Daoy (cell line): ENCODE measurements at places on chromosomes 13 and 19.

GRCh38 chr13:100836711-100837110 lies 162.1 kb upstream of the TMTC4 start:
- DNase-seq, result peak; percentile 6

- DNase-seq, result no peak
Observed at GRCh38 chr13:76239031-76239680, 603.0 kb downstream of the LMO7 start.

DNA sequence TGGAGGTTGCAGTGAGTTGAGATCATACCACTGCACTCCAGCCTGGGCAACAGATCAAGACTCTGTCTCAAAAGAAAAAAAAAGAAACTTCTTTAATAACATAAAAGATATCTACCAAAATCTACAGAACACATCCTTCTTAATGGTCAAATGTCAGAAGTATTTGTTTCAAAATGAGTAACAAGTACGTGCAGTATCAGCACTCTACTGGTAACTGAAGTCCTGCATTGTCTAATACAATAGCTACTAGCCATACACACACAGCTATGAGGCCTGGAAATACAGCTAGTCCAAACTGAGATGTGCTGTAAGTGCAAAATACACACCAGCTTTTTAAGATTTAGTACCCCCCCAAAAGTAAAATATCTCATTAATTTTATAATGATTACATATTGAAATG lies 88.1 kb downstream of the TSC22D1 start:
- no peak for DNase-seq

DNA sequence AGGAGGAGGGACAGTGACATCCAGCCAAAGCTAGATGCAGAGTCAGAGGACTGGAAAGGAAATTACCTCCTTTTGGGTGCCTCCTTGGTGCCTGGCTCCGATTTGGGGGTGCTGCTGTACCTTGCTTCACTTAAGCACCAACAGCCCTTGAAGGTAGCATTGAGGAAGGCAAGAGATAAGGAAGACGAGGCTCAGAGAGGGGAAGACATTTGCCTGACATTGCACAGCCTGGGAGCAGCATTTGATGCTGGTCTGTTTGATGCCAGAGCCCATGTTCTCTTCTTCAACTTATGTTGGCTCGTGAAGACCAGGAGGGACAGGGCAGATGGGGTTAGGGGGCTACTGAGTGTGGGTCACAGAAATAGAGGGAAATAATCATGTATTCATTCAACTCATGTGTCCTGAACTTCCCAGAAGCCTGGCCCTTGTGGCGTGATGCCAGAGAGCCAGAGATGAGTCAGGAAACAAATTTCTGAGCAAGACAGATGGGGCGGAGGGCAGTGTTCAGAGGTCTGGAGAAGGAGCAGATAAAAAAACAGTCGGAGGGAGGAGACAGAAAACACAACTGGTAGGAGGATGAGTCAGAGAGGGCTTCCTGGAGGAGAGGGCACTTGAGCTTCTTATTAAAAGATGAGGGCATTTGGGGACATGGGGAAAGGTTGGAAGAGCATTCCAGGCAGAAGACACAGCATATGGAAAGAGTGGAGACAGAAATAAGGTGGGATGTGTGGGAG lies 3.0 kb upstream of the C19orf81 start:
- peak; percentile 90 for DNase-seq

DNA sequence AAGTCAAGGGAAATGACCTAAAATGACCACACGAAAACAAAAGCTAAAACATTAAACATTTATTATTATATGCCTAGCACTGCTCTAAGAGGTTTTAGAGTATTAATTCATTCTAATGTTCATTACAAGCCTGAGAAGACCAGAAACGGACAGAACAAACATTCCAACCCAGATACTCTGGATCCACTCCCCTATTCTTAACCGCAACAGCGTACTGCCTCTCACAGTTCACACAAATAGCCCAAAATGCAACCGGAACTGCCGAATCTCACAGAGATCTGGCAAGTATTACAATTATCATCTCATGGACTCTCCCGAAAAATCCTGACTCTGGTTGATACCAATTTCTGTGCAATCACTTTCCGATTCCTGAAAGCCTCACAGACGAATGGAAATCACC lies 1.4 kb downstream of the ZNF780B start:
- no peak for DNase-seq

DNA sequence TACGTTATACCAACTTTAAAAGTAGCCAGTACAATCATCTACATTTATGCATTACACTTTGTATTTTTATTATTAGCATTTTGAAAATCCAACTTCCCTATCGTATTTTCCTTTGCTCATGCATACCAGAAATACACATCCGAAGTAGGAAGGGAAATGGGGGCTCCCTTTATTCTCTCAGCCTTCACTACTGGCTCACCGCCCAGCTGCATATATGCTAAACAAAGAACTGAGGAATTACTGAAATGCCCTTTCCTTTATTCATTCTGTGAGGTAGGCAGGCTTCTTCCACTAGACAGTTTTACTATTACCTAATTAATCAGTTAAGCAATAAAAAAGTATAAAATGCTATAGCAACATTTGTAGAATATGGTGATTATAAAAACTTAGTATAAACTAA lies 291.6 kb downstream of the KLF12 start:
- no peak for DNase-seq

DNA sequence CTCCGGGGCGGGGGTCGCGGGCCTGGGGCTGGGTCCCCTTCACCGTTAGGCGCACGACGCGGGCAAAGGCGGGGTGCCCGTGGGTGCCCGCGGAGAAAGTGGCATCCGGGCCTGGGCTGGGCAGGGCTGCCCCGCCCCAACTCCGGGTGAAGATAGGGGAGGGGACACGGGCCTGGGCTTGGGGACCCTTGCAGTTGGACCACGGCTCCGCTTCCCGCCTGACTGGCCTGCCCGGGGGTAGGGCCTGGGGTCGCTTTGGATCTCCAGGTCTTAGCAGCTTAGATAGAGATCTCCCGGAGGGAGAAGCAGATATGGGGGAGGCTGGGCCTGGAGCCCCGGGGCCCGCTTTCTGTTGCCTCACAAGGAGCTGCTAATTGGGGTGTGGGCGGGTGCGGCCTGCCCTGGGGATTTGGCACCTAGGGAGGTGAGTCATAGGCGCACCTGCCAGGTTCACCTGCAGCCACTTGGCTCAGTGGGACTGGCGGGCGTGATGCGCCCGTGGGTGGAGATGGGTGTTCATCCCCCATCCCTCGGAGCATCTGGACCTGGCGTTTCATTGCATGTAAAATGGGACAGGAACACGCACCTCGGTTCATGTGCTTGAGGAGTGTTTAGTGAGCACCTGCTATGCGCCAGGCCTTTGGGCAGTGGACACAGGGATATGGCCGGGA lies 585 bp downstream of the MAP1S start:
- DNase-seq, result no peak

- DNase-seq, result peak; percentile 80
Observed at GRCh38 chr13:111115965-111116521, 933 bp downstream of the ARHGEF7 start.

DNA sequence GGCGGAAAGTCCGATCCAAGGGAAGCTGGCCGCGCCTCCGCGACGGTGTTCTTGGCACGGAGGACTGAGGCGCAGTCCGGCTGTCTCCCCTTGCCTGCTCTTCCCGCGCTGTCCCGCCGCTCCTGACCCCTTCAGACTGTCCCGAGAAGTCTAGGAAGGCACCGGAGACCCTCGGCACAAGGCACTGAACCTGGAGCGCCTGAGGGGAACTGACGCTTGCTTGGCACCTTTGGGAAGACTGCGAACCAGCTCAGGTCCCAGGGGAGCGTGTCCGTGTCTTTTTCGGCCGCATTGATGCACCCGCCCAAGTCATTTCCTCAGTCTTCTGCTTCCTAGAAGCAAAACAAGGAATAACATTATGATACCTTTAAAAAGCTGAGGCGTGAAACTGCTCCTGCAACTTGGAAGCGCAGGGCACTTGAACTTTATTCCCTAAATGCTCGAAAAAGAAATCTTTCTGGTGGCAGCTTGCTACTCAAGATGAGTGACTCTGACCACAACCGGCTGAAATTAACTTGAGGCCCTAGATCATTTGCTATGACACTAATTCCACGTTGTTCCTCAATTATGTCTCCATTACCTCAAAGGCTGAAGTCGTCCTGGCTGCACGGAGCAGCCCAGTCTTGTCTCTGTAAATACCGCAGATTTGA lies 735 bp upstream of the FLT1 start:
- DNase-seq, result no peak

- DNase-seq, result no peak
Observed at GRCh38 chr19:58364146-58364545, 1.6 kb upstream of the ZNF497 start.

DNA sequence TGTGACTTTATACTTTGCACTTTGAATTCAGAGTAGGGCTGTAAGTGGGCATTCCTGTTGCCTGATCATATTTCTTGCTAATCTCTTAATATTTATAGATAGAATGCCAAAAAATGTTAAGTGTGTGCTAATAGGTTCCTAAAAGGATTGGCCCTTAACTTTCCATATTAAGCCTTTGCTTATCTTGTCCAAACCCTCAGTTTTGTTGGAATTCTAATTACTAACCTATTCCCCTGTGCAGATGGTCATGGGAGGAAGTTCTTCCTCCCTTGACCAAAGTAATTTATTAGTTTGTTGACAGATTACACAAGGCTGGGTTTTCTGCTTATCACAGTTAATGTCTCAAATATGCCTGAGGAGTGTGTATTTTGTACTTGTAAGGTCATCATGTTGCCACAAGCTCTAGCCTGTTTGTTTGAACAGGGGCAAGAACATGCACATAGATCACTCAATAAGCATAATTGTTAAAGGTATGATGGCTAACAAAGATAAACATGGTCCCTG lies 541.1 kb upstream of the SPRY2 start:
- DNase-seq, result no peak

- peak; percentile 50 for DNase-seq
Observed at GRCh38 chr19:741506-742131, 9.3 kb upstream of the MISP start.

DNA sequence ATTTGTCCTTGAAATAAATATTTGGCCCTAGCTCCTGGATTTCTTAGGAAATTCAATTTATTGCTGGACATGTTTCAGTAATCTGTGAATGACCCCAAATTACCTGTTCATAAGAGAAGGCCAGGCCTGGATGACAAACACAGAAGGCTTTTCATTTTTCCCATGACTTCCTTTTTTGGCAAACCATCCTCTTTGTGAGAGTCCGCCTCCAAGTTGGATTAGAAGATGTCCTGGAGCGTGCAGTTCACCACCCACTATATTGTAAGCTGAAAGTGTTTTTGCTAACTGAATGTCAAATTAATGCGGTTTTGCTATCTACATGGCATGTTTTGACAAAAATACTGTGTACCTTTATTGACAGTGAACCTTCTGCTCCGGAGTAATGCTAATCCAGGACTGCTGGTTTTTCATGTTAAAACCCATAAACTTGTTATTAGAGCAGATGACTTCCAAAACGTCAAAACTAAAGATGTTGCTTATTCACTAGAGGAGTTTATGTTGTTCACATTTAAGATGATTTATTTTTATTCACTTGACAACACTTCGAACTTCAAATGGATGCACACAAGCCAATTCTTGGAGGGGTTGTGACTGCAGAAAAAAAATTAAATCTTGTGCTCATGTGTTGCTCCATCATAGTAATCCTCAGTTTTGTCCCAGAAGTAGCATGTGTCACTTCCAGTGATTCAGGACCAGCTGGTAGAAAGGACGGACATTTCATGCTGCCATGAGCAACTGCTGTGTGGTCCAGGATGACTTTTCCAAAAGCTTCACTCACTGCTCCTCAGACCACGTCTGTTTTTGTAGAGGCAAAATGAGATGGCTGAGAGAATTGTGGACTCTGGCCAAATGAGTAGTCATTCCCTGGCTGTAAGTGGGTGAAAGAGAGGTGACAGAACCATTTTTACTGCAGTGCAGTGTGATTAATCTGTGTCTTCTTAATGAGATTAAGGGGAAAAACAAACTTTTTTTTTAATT lies 71.0 kb downstream of the ITGBL1 start:
- DNase-seq, result peak; percentile 74

- no peak for DNase-seq
Observed at GRCh38 chr13:38415233-38415632, 65.6 kb downstream of the UFM1 start.

GRCh38 chr19:24071078-24071477 lies 15.9 kb upstream of the ZNF254 start:
- no peak for DNase-seq

DNA sequence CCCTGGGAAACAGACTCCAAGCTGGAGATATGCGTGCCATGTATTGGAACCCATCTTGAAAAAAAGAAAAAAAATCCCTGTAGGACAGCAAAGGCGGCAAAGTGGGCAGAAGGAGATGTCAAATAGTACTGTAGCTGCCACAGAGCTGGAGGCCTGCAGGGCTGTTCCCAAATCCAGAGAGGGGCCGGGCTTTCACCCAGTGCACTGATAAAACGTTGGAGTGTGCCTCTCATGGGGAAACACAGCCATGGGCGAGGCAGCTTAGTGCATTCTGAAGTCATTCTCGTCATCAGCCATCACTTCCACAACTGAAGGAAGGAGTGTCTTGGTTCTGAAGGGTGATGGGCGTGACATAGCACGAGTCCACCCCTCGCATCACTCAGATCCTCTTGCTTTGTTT lies 4.8 kb downstream of the SGCG start:
- DNase-seq, result no peak

DNA sequence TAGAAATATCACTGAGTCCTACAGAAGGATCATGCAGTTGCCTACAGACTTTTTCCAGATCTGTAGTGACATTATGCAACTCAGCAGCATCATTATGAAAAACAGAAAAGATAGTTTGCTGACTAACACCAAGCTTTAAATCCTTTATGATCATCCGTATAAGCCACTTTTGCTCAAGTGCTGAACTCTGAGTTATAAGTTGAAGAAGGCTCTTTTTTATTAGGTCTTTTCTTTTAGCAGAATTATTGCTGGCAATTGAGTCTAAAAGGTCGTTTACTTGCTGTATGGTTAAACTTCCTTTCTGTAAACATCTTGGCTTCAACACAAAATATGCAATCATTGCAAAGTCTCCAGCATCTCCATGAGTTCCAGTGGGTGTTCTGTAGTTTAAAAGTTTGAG lies 4.8 kb downstream of the LIG4 start:
- no peak for DNase-seq

GRCh38 chr13:43959291-43959690 lies 79.6 kb downstream of the LACC1 start:
- DNase-seq, result no peak

DNA sequence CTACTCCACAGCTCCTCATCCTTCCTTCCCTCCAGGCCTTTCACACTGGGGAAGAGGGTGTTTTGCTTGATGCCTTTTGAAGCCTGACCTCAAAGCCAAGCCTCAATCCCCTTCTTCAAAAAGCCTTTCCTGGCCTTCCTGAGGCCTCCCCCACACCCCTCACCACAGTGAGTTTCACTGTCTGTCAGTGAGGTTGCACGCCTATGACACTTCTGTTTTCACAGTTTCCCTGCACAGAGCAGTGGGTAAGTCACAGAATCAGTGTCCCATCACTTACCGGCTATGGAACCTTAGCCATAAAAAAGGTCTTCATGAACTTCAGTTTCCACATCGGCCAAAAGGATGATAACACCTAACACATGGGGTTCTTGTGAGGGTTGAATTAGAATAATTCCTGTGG lies 371.4 kb downstream of the UQCRFS1 start:
- DNase-seq, result no peak

DNA sequence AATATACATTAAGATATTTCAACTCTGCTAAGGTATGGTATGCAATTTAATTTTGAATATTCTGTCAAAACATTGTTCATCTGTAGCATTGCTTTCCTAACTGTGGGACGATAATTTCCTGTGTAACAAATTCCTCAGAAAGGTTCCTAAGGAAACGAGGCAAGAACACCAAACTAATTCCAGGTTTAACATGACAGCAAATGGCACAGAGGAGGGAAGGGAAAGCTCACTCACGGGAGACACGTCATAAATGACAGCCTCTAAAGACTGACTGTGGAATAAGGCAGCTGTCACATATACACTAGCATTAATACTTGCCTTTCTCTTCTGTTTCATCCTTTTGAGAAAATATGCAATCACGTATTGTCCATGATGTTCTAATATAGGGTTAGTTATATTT lies 380.6 kb downstream of the LIG4 start:
- DNase-seq, result peak; percentile 33
